ENCODE measurements at places on chromosomes 13 and 19.

DNA sequence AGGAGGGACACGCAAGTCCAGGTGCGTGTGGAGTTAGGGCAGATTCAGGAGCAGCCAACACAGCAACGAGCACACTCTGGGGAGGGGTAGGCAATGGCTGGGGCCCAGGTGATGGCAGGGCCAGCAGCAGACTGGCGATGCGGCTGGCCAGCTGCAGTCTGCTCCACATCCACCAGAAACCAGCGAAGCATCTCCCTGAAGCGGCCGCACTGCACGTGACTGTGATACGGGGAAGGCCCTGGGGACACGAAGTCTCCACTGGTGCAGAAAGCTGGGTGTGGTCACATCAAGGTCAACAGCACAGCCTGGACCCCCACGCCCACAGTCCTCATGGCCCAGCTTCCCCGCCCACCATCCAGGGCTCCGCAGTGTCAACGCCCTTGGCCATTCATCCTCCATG is 21.3 kb upstream of the EPHX3 start:
- DNase-seq: no peak

GRCh38 chr19:41376998-41377365 is 649 bp downstream of the TMEM91 start:
- DNase-seq: no peak

DNA sequence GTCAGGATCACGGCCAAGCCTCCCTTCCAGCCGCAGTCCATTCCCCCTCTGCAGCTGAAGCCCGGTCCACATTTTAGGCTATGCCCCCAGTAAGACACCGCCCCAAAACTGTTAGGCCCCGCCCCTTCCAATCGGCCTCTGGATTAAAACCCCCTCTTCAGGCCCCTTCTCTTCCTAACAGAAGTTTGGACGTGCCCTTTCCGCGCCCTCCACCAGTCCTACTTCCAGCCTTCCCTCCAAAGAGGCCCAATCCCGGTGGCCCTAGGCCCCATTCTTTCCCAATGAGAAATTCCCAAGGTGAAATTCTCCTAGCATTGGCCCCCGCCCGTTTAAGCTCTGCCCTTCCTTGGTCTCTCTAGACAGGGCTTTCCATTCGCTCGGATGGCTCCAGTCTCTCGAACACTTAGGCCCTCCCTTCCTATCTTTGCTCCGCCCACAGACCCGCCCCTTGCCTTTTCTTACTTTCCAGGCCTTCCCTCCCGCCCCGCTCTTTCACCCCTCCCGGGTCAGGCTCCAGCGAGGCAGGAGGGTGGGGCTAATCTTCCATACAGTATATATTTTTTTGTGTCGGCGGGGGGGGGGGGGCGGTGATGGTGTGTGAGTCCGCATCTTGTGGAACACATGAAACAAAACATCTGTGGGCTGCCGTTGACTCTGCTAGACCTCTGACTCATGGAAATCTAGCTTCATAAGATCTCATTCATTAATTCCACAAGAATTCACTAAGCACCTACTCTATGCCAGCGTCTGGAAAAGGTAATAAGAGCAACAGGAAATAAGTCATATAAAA is 13.6 kb downstream of the LTBP4 start:
- DNase-seq: peak; percentile 70

- no peak for DNase-seq
Measured at GRCh38 chr13:59458908-59459579, 704.7 kb downstream of the DIAPH3 start.

DNA sequence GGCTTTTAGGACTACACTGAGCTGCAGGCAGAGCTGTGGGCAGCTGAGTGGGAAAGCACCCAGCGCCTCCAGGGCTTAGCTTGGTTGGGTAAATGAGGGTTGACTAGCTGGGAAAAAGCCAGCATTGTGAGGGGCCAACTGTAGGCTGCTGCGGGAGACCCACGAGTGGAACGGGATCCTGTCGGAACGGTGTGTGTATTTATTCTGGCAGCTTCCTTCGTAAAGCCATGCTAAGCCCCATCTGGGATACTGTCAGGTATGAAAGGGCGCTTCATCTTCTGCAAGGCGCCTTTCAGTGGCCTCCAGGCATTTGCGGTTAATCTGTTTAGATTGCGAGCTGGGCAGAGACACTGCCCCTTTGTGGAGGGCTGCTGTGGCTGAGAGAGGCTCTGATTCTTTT is 39.5 kb upstream of the CNMD start:
- no peak for DNase-seq

DNA sequence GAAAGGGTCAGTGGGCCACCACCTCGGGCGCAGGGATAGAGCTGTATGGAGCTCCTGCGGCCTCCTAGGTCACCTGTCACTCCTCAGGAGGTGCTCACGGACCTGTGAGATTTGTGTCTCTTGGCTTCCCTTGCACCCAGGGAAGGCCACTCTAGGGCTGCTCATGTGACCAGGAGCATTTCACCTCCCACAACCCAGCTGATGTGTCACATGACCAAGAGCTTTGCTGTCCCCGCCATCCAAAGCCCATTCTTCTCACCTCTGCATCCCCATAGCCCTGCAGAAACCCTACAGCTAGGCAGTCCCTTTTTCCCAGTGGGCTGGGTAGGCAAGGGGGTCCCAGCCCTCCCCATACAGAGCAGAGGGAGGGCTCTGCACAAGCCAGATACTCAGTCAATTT is 51.2 kb downstream of the TSHZ3 start:
- DNase-seq: no peak

GRCh38 chr19:10372690-10373089 is 7.7 kb downstream of the TYK2 start:
- no peak for DNase-seq

- no peak for DNase-seq
Measured at GRCh38 chr13:98751861-98752466, 508 bp downstream of the SLC15A1 start.

GRCh38 chr19:50745221-50745620 is 22.1 kb downstream of the CLEC11A start:
- no peak for DNase-seq

GRCh38 chr19:10238172-10238783 is 7.1 kb upstream of the S1PR2 start:
- DNase-seq: no peak

DNA sequence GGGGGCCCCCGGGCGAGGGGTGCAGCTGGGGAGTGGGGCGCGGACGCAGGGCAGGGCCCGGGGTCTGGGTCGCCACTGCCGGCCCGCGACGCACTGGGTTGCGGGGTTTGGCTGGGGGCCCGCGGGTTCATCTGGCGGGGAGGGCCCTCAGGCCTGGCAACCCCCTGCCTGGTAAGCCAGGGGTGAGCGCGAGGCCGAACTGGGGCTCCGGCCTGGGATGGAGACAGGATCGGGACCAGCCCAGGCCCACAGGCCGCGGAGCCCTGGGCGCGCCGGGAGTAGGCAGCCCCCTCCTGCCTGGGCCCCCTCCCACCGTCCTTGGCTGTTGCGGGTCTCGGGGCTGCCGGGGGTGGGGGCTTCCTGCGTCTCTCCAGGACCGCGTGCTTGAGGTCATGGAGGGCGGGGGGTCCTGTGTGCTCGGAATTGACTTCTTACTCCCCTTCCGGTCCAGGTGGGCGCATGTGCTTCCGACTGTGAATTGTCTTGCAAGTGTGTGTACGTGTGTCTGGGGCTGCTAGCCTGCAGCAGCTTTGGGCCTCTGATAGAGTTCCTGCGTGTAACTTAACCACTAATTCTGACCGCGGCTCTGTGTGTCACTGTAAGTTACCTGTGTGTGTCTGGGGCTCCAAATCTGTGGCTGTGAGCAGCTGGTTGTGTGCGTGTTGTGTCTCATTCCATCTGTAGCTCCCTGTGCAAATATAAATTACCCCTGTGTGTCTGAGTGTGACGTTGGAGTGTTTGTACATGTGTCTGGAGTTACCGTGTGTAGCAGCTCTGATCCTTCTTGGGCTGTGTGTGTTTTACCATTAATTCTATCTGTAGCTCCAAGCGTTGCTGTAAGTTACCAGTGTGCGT is 751 bp downstream of the GRAMD1A start:
- DNase-seq: no peak

DNA sequence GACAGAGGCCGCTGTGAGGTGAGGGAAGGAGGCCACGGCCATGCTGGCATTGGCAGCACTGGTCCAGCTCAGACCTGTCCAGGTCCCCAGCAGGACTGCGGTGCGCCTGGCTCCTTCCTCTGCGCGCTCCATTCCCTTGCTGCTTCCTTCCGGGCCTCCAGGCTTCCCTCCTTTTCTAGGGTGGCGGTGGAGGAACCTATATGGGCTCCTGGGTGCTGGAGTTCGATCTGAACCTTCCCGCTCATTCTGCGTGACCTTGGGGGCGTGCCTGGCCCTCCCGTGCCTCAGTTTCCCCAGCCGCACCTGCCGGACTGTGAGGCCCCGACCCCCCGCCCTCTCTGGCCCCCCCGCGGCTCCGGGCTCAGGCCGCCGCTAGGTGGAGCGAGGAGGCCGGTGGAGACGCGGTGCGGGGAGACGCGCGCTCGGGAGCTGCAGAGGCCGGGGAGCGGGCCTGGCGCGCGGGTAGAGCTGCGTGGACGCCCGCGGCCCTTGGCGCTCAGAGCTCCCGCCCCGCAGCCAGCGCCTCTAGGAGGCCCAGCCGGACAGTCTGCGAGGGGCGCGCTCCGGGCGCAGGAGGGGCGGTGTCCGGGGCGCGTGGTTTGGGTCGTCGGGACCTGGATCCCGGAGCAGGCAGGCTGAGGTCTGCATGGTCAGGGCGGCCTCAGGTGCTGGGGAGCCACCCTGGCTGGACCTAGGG is 29.9 kb downstream of the EFNA2 start:
- no peak for DNase-seq
